DMS79 (cell line): ENCODE measurements at places on chromosomes 2 and 18.

DNA sequence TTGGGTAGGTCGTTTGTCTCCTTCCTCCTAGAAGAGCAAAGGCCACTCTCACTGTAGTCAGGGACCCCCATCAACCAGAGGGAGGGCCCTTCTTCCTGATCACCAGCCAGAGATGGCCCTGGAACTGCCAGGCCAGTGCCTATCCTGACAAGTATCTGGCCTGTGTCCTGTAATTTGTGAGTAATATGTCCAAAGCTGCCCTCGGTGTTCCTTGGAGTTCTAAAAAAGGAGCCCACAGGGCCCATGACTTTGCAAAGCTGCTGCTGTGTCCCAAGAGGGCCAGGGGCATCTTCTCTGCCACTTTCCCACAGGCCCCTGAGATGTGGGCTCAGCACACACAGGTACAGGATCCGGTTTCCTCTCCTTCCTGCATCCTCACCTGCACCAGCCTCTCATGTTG lies 212.4 kb downstream of the SEPTIN10 start:
- DNase-seq = no peak

- DNase-seq = no peak
Measured at GRCh38 chr2:234146087-234146826, 95.8 kb downstream of the SPP2 start.

DNA sequence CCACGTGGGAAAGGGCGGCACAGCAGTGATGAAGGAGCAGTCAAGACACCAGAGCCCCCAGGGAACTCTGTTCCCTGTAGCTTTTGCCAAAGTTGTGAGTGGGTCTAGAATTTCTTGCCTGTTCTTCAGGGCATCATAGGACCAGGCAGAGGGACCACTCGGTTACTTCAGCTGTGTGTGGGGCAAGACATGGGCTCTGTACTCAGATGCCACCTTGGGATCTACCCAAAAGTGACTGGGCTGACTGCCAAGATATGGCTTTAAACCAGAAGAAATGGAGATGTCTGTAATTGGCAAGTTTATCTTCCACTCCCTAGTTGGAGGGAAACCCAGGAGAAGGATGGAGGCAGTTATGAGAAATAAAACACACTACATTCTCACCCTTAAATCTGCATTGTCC lies 29.6 kb downstream of the KCNF1 start:
- DNase-seq = no peak

GRCh38 chr18:48827291-48828193 lies 123.2 kb downstream of the SMAD7 start:
- DNase-seq = peak; percentile 56

GRCh38 chr2:81467096-81467495 lies 1162.5 kb upstream of the LRRTM1 start:
- no peak for DNase-seq

GRCh38 chr2:37648331-37649011 lies 23.0 kb downstream of the CDC42EP3 start:
- DNase-seq = no peak

DNA sequence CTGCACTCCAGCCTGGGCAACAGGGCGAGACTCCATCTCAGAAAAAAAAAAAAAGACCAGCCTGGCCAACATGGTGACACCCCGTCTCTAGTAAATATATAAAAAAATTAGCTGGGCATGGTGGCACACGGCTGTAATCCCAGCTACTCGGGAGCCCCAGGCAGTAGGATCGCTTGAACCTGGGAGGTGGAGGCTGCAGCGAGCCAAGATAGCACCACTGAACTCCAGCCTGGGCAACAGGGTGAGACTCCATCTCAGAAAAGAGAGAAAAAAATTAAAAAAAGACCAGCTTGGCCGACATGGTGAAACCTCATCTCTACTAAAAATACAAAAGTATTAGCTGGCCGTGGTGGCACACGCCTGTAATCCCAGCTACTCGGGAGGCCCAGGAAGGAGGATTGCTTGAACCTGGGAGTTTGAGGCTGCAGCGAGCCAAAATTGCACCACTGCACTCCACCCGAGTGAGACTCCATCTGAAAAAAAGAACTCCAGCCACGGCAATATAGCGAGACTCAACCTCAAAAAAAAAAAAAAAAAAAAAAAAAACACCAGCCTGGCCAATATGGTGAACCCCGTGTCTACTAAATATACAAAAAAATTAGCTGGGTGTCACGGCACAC lies 346.1 kb upstream of the PLGLB2 start:
- DNase-seq = no peak

DNA sequence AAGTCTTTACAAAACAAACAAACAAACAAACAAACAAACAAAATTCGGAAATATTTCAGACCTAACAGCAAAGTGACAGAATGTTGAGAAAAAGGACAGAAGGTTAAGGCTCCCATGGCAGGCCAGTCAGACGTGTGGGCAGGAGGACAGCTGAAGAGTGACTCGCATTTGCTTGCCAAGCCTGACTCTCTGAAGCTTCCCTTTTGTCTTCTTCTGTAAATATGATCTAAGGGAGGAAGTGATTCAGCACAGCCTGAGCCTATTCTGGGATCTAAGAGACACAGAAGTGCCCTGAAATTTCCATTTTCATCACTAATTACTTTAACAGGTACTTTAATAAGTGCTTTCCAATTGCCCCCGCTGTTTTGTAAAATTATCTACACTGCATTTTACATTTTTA lies 134.0 kb upstream of the LYPD1 start:
- DNase-seq = no peak

DNA sequence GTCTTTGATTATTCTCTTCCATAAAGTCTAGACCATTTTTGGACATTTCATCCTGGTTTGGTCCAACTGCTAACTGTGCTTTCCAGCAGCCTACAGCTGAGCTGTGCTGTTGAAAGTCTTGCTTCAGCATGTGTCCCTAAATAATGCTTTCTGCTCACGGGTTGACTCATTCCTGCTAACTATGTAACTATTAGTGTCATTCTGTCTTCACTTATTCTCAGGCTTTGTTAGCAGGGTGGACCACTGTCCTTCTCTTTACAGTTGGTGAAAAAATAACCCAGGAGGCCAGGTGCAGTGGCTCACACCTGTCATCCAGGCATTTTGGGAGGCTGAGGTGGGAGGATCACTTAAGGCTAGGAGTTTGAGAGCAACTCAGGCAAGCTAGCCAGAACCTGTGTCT lies 8.9 kb downstream of the ADAM23 start:
- DNase-seq = no peak

- no peak for DNase-seq
Measured at GRCh38 chr2:237931205-237931721, 35.6 kb upstream of the UBE2F start.

- DNase-seq = no peak
Measured at GRCh38 chr18:7567474-7568425, 634 bp downstream of the PTPRM start.

- DNase-seq = no peak
Measured at GRCh38 chr2:158668001-158668765, 126.9 kb upstream of the DAPL1 start.
